Stimulated activated CD4-positive, alpha-beta T cell treated with anti-CD3 and anti-CD28 coated beads, Interleukin-1b, Interleukin-23, amount 100 ng/mL, for 24 hours (primary cell): ENCODE measurements at places on chromosomes 6 and 20.

DNA sequence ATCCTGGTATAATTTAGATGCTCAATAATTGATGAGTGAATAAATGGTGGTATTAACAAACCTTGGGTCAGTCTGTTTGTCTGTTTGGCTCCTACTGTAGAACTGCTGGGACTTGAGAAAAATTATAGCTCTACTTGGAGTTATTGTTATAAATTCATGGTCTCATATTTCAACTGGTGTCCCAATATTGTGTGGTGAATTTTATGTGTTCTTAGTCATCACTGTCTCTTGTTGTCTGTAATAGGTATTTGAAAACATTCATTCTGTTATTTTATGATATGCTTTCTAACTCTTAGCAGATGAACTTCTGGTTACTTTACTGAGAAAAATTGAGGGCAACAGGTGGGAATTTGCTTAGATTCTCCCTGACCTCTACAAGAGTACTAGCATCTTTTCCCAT is 221.4 kb downstream of the CDKAL1 start:
- no peak for DNase-seq

- DNase-seq: no peak
These were observed 21.7 kb downstream of the MAP1LC3A start for GRCh38 chr20:34579979-34580940.

- DNase-seq: no peak
These were observed 115.4 kb upstream of the SAMD5 start for GRCh38 chr6:147392917-147393625.

DNA sequence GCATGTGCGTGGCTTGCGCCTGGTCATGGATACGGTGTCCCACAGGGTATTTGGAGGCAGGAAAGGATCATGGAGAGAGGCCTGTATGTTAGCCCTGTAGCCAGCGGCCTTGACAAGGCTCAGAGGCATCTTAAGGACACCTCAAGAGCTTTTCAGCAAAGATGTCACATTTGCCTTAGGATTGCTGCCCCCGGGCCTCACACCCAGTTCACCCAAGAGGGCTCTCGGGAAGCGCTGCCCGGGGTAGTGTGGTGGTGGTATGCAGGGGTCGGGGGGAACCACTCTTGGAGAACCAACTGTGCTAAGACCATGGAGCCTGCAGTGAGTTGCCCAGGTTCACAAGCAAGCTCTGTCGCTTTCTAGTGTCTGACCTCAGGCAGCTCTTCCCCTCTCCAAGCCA is 36.9 kb upstream of the VSTM2L start:
- no peak for DNase-seq

- DNase-seq: no peak
These were observed 5.9 kb downstream of the TMEM239 start for GRCh38 chr20:2822073-2822472.

- no peak for DNase-seq
These were observed 34.8 kb upstream of the JAG1 start for GRCh38 chr20:10708351-10709185.

DNA sequence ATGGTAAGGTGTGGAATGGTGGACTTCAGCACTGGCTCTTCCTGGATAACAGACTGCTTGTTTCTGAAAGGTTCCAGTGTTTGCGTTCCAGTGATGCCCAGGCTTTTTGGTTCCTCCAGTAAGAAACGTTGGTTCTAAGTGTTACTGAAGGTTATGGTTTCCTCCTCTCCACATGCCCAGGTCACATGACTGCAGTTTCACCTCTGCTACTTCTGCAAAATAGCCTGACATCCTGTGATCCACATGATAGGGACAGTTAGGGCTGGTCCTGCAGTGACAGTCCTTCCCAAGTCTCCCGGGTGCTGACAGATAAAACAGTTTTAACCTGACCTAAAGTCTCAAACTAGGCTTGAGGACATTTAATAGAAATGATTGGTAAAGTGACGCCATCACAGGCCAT is 132.2 kb upstream of the CST7 start:
- no peak for DNase-seq

DNA sequence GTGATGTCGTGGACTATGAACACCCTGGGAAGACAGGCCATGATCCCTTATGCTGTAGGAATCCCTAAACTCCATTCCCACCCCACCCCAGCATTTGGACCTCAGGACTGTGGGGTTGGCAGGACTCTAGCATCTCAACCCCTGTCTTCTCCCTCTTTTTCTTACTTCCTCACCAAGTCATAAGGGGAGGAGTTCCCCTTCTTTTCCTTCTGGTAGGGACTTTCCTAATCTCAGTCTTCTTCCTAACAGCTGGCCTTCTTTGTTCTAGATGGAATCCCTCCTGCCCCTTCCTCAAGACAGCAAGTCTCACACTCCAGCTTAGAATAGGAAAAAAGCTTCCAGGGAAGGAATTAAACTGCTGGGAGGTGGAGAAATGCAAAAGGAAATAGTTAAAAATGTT is 2.3 kb upstream of the SIRPB2 start:
- DNase-seq: no peak

GRCh38 chr20:46552460-46553420 is 2.3 kb upstream of the OCSTAMP start:
- peak; percentile 14 for DNase-seq

- no peak for DNase-seq
These were observed 31.0 kb downstream of the DLGAP4 start for GRCh38 chr20:36336954-36337704.

DNA sequence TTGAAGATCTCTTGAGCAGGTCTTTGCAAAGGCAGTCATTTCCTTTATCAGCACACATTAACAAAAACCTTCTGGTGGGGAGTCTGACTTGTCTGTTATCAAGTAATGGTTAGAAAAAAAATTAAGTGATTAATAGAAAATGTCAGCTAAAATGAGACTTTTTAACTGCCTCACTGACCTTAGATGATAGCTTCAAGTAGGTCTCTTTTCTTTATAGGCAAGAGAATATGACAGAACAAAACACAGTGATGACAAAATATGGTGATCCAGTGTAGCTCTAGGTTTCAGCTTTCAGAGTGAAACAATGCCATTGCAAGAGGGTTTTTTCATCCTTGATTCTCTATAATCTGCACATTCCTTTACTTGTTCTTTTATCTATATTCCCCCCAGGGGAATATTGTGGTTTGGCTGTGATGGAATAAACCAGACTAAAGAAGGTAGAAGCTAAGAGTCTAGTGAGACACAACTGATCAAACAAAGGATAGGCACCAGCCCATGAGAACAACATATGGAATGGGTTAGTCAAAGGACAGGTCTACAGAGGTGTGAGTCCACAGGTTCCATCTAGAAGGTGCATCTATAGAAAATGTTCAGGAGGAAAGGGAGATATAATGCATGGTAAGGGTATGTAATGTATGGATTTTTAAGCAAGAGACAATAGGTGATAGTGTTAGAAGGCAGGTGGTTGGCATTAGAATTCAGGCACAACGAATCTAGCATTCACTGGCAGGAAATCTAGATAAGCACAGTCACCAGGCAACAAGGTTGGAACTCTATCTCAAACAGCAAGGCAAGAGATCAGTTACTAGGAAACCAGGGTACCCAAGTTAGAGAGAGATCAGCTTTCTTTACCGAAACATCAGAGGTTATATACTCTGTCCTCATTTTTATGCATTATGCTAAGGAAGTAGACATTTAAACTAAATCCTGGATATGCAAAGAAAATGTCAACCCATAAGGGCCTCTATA is 228.9 kb upstream of the SMLR1 start:
- DNase-seq: no peak

- DNase-seq: no peak
These were observed 42.3 kb downstream of the GNAS start for GRCh38 chr20:58894652-58895447.

DNA sequence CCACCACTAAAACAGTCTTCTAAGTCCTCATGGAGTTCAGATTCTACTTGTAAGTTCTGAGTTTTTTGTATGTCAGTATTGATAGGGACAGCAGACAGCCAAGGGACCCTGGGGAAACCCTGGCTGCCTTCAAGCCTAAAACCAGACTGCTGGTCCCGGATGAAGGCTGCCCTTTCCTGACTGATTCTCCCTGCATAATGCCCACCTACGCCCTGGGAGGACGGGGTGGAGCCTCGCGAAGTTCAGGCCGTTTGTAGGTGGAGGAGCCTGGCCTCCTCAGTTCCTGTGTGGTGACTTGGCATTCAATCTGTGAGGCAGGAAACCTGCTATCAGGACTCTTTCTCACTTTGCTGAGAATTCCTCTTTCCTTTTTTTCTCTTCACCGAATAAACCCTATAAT is 120.3 kb upstream of the LGSN start:
- no peak for DNase-seq

GRCh38 chr6:144066741-144067484 is 28.5 kb downstream of the SF3B5 start:
- no peak for DNase-seq

GRCh38 chr20:9141921-9142320 is 73.0 kb downstream of the PLCB4 start:
- no peak for DNase-seq

DNA sequence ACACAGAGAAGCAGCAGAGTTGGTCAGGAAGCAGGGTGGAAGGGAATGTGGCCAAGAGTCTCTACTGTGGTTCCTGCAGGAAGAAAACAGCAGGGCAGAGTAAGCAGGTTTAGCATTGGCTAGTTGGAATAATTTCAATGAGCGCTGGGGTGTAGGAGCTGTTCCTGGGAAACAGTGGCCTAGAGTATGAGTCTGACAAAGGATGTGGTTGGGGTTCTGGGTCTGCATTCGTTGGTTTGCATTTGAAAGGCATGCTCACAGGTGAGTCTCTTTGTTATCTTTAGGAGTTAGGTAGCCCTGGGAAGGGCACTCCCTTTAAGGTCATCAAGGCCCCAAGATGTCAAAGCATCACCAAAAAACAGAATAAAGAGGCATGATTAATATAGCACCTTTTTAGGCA is 911.6 kb upstream of the SLC35B3 start:
- no peak for DNase-seq

DNA sequence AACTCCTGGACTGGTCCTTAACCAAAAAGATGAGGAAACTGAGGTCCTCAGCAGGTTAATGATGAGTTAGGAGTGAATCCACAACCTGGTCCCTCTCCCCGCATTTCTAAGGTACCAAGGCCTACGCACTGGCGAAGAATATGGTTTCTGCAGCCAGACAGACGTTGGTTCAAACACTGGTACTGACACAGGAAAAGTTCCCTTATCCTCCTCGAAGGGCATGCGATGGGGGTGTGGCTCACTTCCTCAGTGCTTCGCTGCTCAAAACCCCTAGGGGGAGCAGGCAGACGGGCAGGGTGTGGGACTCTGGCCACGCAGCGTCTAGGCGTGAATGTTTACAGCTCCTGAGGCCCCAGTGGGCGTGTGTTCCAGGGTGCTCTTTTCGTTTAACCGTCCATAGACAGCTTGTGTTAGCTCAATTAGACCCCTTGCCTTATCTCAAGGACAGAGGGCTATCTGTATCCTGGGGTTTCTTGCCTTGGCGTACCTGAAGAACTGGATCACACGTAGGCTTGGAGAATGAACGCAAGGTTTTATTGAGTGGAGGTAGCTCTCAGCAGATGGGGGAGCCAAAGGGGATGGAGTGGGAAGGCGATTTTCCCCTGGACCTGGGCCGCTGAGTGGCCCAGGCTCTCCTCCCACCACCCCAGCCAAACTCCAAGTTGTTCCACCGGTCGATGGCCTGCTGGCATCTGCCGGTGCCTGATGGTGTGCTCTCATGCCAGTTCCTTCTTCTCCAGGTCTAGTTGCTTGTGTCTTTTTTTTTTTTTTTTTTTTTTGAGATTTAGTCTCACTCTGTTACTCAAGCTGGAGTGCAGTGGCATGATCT is 31.8 kb upstream of the PTPN1 start:
- peak; percentile 62 for DNase-seq

- no peak for DNase-seq
These were observed 162.4 kb upstream of the CDYL start for GRCh38 chr6:4613795-4614194.

DNA sequence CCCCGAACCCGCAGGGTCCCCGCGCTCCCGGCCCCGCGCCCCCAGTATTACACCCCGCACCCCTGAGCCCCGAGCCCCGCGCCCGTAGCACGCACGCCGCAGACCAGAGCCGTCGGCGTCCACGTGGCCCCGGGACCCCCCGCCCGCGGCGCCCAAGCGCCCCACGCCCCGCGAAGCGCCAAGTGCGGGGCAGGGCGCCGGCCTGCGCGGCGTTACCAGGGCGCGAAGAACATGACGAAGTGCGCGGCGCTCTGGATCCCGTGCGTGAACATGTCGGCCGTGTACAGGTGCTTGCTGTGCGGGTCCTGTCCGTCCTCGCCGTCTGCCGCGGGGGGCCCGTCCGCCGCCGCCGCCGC is 312 bp downstream of the TXNDC5 start:
- DNase-seq: no peak

DNA sequence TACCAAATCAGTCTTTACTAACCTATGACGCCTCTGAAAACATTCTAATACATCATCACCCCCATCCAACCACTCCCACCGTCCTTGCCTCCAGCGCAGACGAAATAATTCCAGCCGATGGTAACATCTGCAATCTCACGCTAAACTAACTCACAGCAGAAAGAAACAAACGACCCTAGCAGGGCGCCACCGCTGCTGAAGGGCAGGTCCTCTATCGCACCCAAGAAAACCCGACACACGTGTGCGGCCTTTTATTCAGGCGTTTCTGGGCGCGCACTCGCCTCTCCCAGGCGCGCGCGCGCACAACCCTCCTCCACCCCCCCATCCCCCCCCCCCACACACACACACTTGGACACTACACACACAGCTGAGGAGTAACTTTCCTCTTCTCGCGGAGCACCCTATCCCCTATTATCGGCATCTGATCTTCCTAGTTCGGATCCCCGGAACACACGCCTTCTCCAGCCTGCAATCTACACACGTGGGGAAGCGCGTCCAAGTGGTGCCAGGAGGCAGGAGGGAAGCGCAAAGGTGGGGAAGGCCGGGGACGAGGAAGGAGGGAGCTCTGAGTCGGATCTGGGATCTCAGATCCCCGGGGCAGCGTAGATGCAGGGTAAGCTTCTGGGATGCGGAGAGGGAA is 1.4 kb downstream of the GFOD1 start:
- peak; percentile 21 for DNase-seq

DNA sequence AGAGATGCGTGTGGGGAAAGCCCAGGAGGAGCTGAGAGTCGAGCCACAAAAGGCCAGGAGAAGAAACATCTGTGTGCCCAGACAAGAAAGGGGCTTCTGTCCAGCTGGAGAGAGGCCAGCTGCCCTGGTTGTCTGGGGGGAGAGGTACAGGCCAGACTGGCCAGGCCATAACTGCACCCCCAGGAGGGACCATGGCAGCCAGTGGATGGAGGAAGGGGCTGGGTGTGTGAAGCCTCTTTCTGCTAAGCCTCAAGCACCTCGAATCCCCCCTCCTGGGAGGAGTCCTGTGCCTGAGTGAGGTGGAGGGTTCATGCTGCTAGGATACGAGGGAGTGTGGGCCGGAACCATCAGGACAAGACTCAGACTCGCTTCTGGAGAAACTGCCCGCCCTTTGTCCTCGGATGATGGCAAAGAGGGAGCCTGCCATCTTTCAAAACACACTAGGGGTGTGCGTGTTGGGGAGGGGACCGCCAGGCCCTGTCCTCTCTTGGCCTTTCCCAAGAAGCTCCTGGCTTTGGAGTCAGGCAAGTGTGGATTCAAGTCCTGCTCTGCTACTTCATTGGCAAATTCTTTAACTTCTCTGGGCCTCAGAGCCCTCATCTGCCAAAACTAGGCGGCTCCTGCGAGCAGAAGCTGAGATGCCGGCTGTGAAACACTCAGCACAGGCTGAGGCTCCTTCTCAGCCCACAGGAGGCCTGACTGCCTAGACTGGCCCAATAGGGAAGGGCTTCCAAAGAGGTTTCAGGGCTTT is 90.3 kb downstream of the ASXL1 start:
- no peak for DNase-seq
